Spleen (tissue), 13 donors: ENCODE measurements at places on chromosomes 12 and 14. TPM values are rescaled to one million over a fixed set of nuclear protein-coding genes. Genes with fewer than 3 reads are reported as not detected.

GRCh38 chr12:22089486-22089885 is 43.5 kb downstream of the CMAS start:
- no peaks in the 10 kb centered on the region for H3K36me3 ChIP-seq
- DNase-seq = no peak
- H3K27me3 ChIP-seq = no peaks in the 10 kb centered on the region
- no peak overlapping the region for H3K4me3 ChIP-seq
- no peak overlapping the region for H3K27ac ChIP-seq
- no peaks in the 10 kb centered on the region for H3K4me1 ChIP-seq

- DNase-seq = no peak
- H3K27me3 ChIP-seq = peaks cover 6% of the 10 kb centered on the region
- H3K4me1 ChIP-seq = no peaks in the 10 kb centered on the region
- no peak overlapping the region for H3K27ac ChIP-seq
- H3K36me3 ChIP-seq = no peaks in the 10 kb centered on the region
Measured at GRCh38 chr14:70282666-70283065, 76.8 kb downstream of the COX16 start.

- no peaks in the 10 kb centered on the region for H3K36me3 ChIP-seq
- no peaks in the 10 kb centered on the region for H3K27me3 ChIP-seq
- H3K4me3 ChIP-seq = no peak overlapping the region
- H3K27ac ChIP-seq = no peak overlapping the region
- no peaks in the 10 kb centered on the region for H3K4me1 ChIP-seq
Measured at GRCh38 chr14:30005114-30005808, 77.6 kb upstream of the PRKD1 start.

- peak; percentile 32 for DNase-seq
- peaks cover 75% of the 10 kb centered on the region for H3K4me1 ChIP-seq
- H3K4me3 ChIP-seq = no peak overlapping the region
- no peaks in the 10 kb centered on the region for H3K27me3 ChIP-seq
- peak overlapping the region; percentile 78 for H3K27ac ChIP-seq
Measured at GRCh38 chr14:92585981-92586937, 72.7 kb downstream of the RIN3 start.

DNA sequence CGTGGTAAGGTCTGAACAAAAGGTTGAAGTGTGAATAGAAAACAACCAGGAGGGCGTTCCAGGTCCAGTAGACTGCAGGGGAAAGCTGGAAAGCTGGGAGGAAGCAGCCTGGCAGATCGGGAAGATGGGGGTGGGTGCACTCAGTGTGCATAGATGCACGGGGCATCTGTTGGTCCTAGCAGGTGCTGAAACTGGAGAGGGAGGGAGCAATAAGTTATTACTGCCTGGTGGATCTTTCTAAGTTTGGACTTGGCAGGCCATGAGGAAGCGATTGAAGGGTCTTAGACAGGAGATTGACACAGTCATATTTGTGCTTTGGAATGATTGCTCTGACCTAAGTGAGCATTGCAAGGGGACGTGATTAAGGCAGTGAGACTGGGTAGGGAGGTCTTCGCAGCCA is 194.4 kb downstream of the EFCAB11 start:
- no peak overlapping the region for H3K27ac ChIP-seq
- no peaks in the 10 kb centered on the region for H3K27me3 ChIP-seq
- DNase-seq = no peak

- H3K27me3 ChIP-seq = no peaks in the 10 kb centered on the region
- H3K27ac ChIP-seq = no peak overlapping the region
- H3K4me3 ChIP-seq = no peak overlapping the region
- no peaks in the 10 kb centered on the region for H3K36me3 ChIP-seq
- H3K4me1 ChIP-seq = no peaks in the 10 kb centered on the region
Measured at GRCh38 chr12:127670294-127670693, 596.7 kb upstream of the TMEM132C start.

- no peak overlapping the region for H3K4me3 ChIP-seq
- DNase-seq = no peak
- no peak overlapping the region for H3K27ac ChIP-seq
- no peaks in the 10 kb centered on the region for H3K36me3 ChIP-seq
Measured at GRCh38 chr14:78524196-78524595, 354.0 kb downstream of the NRXN3 start.

GRCh38 chr12:76539727-76540126 is 19.8 kb downstream of the OSBPL8 start:
- H3K27ac ChIP-seq = no peak overlapping the region
- H3K4me3 ChIP-seq = no peak overlapping the region

DNA sequence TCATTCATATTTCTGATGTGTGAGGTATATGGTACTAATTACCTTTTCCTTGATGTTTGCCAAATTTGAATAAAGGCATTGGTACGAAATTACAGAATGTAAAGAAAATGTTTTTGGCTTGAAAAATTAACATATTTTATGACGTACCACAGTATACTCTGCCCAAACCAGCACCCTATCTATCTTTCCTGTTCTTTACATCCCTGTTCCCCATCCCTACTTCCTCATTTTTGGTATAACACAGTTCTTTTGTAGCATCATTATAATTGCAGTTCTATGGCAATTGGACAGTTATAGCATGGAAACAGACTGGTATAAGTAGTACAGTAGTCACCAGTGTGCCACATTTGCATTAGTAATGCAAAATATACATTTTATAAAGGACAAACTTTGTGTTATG is 7.0 kb upstream of the CCT2 start:
- H3K27ac ChIP-seq = no peak overlapping the region
- H3K4me1 ChIP-seq = no peaks in the 10 kb centered on the region
- H3K4me3 ChIP-seq = no peak overlapping the region
- H3K27me3 ChIP-seq = no peaks in the 10 kb centered on the region
- H3K36me3 ChIP-seq = peaks cover 17% of the 10 kb centered on the region

- H3K27me3 ChIP-seq = no peaks in the 10 kb centered on the region
- no peak for DNase-seq
- peaks cover 5% of the 10 kb centered on the region for H3K36me3 ChIP-seq
- no peaks in the 10 kb centered on the region for H3K4me1 ChIP-seq
Measured at GRCh38 chr12:76402259-76402658, 54.0 kb upstream of the BBS10 start.

GRCh38 chr14:65495196-65495595 is 82.7 kb downstream of the FUT8 start:
- no peaks in the 10 kb centered on the region for H3K36me3 ChIP-seq
- DNase-seq = no peak
- H3K27me3 ChIP-seq = no peaks in the 10 kb centered on the region
- no peak overlapping the region for H3K4me3 ChIP-seq
- H3K4me1 ChIP-seq = no peaks in the 10 kb centered on the region

DNA sequence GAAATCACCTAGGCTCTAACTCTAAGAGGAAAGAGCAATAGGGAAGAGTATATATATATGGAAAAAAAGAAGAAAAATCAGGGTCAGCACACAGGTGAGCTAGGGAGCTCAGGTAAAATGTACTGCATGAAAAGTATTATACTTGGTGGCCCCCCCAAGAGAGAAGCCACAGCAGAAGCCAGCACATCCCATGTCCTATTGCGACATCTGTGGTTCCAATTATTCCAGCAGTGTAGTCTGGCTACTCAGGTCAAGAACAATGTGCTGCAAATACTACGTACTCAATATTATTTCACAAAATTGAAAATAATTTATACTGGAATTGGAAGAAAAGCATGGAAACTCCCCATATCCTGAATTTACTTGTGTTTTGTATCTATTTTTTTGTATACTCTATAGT is 85.5 kb downstream of the CEP83 start:
- no peak overlapping the region for H3K4me3 ChIP-seq
- no peaks in the 10 kb centered on the region for H3K4me1 ChIP-seq
- no peak overlapping the region for H3K27ac ChIP-seq
- no peaks in the 10 kb centered on the region for H3K36me3 ChIP-seq
- DNase-seq = no peak
- no peaks in the 10 kb centered on the region for H3K27me3 ChIP-seq

GRCh38 chr12:55024575-55024974 is 4.8 kb downstream of the NEUROD4 start:
- H3K27me3 ChIP-seq = peaks cover 13% of the 10 kb centered on the region
- DNase-seq = no peak
- H3K36me3 ChIP-seq = no peaks in the 10 kb centered on the region
- H3K4me3 ChIP-seq = no peak overlapping the region

GRCh38 chr12:31444736-31445135 is 118.8 kb upstream of the SINHCAF start:
- no peaks in the 10 kb centered on the region for H3K27me3 ChIP-seq
- DNase-seq = no peak
- no peaks in the 10 kb centered on the region for H3K4me1 ChIP-seq
- H3K27ac ChIP-seq = no peak overlapping the region

BCL11B gene
- 1.5 TPM for polyA plus RNA-seq

CALCOCO1 gene
- 31.0 TPM for polyA plus RNA-seq

BCL2L14 gene
- polyA plus RNA-seq = 0.91 TPM

OR6C2 gene
- polyA plus RNA-seq = not detected

RAB15 gene
- 1.5 TPM for polyA plus RNA-seq

SLC25A47 gene
- polyA plus RNA-seq = 0.11 TPM
